Cerebellum (tissue), 4 donors: ENCODE measurements at places on chromosomes 5 and 9.

GRCh38 chr9:14779566-14780022, 57.1 kb upstream of the CER1 start:
- peak; percentile 79 for DNase-seq

- no peak for DNase-seq
Observed at GRCh38 chr9:132293145-132293721, 61.6 kb downstream of the SETX start.

GRCh38 chr5:53416144-53416738, 64.2 kb upstream of the FST start:
- no peak for DNase-seq

- no peak for DNase-seq
Observed at GRCh38 chr5:159179529-159180305, 29.6 kb downstream of the RNF145 start.

DNA sequence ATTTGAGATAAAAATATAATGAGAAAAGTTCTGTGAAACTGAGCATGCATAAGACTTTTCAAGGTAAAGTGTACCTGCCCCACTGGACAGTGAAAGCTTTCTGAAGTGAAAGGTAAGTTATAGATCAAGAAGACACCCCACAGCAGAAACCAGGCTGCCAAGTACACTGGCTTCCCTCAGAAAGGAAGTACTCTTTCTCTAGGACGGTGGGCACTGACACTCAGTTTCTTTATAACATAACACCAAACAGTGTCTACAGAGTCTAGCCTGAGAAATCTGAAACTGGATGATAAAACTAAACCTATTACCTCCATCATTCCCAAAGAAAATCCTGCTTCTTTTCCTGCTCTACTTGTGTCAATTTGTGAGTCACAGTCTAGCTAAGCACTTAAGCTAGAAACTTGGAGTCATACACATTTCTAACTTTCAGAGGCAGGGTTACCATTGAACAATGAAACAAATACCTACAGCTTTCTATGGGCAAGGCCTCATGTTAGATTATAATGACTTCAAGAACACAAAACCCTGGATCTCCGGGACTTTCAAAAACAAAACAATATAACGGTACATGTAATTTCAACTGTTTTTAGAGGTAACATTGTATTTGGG, 136.7 kb downstream of the CPLANE1 start:
- DNase-seq, result no peak
